Renal cortical epithelial cell (primary cell): ENCODE measurements at places on chromosomes 13 and 19. TPM values are rescaled to one million over a fixed set of nuclear protein-coding genes. Genes with fewer than 3 reads are reported as not detected.

DNA sequence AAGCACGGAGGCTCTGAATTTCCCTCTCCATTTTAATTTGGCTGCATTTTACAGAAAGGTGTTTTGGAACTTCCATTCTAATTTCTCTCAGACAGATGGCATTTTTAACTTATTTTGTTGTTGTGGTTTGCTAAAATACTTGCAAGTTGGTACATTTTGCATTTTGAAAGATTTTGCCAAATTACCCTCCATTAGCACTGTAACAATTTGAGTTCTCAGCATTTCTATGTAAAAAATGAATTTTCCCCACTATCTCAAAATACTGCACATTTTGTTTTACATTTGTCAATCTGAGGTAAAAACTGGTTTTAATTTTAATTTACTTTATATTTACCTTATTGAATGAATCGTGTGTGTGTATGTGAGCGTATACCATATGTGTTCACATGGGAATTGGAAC is 7.0 kb upstream of the HNRNPL start:
- no peak for DNase-seq

DNA sequence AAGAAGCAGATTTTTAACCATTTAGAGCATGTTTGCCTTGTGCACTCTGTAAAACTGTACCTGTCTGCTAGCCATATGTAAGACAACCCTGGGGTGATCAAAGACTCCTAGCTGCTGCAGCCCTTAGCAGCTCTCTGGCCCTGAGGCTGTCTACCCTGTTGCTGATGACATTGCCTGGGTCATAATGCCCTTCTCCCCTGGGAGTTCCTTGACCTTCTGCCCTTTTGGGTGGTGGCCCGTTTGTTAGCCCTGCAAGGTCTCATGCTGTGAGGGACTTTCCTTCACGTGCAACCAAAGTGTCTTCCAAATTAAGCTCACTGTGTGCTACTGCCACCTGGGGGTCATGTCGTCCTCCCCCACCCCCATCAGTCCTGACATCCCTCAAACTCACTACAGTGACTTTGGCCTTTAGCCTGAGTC is 7.4 kb downstream of the GPC6 start:
- no peak for DNase-seq

GRCh38 chr13:42769650-42770049 is 11.7 kb upstream of the FAM216B start:
- no peak for DNase-seq

GRCh38 chr13:93116809-93117208 is 109.8 kb upstream of the GPC6 start:
- peak; percentile 29 for DNase-seq

DNA sequence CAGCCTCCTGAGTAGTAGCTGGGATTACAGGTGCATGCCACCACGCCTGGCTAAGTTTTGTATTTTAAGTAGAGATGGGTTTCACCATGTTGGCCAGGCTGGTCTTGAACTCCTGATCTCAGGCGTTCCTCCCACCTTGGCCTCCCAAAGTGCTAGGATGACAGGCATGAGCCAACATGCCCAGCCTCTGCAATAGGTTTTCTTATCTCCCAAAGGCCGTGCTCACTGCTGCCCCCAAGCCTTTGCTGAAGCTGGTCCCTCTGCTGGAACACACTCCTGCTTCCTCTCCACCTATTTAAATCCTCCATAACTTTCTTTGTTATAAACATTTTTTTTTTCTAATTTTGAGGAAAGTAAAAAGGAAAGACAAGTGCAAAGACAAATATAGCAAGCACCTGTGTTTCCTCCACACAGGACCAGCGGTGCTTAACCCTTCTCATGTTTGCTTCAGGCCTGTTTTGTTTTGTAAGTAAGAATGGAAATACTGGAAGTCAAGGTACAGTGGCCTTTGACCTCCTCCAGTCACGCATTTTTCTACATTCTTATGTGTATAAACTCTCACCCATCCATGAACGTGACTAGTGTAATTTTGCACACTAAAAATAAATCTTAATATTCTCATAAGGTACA is 14.5 kb upstream of the TNFAIP8L1 start:
- DNase-seq, result no peak

DNA sequence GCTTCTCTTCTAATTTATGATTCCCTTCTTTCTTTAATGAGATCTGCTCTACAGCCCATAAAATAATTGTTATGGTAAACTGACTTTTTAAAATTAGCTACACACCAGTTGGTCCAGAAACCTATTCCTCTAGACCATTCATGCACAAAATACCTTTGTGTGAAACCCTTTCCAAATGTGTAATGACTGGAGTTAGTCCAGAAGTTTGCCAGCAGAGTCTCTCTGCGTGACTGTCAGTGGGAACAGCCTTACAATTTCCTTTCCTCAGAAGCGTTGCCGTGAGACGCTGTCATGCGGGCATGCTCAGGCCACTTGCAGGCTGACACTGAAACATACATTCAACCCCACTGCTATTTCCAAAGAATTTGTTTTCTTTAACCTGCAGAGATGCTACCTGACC is 965.2 kb downstream of the PCDH9 start:
- DNase-seq, result peak; percentile 57

- DNase-seq, result no peak
These were observed 654 bp downstream of the ZNF579 start for GRCh38 chr19:55579766-55580621.

GRCh38 chr19:1856698-1857603 is 6.4 kb downstream of the KLF16 start:
- peak; percentile 77 for DNase-seq

DNA sequence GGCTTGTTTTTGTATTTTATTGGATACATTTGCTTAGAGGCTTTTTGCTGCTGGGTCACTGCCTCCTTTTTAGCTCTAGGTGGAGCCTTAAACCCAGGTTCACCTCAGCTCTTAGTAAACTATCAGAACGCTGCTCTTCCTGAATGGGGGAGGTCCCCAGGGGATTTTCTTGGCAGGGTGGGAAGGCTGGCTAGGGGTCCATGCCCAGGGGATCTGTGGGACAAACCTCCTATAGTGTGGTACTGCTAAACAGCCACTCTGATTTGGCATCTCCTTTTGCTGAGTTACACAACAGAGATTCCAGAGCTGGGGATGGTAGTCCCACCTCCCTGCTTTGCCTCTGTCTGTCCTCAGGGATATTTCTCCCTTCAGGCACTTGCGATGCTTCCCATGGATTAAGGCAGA is 204.9 kb downstream of the ZIC5 start:
- DNase-seq, result peak; percentile 7

GRCh38 chr13:50378509-50379044 is 363.3 kb downstream of the KCNRG start:
- DNase-seq, result peak; percentile 48

DNA sequence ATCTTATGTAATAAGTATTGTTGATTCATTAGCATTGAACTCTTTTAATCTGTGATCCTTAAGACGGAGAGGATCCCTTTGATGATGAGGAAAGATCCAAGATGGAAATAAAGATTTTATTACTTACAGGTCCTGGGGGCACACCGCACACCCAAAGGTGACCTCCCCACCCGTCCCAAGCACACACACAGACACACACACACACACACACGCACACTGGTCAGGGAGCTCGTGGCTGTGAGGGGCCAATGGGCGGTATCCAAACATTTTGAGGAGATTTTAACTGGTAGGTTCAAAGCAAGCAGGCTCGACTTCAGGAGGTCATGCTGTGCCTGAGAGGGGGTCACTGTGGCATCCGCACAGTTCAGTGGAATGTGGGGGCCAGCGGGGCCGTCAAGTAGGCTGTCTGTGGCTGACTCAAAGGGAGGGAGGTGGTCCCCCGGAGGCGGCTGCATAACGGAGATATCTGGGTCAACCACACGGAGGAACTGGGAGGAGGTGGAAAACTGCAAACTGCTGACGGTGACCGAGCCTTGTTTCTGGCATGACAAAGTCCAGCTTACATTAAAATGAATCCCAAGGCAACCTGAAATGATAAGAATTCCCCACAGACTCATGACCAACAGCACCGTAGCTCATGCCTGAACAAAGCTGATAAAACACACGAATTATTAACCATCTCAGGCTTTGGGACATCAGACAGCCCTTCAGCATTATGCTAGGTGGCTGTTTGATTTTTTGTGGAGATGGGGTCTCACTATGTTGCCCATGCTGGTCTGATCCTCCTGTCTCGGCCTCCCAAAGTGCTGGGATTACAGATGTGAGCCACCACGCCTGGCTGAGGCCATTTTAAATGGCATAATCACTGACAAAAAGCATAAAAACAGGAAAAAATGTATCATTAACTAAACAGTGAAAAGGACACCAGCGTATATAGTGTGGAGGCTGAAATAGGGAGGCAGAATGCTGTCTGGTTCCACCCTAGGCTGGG is 20.9 kb upstream of the SIGLEC11 start:
- no peak for DNase-seq

GRCh38 chr19:18292462-18292809 is 11.0 kb upstream of the JUND start:
- peak; percentile 50 for DNase-seq

- DNase-seq, result no peak
These were observed 1.8 kb upstream of the SPRY2 start for GRCh38 chr13:80342471-80343371.

GRCh38 chr13:40456979-40457553 is 209.4 kb downstream of the FOXO1 start:
- DNase-seq, result no peak

DNA sequence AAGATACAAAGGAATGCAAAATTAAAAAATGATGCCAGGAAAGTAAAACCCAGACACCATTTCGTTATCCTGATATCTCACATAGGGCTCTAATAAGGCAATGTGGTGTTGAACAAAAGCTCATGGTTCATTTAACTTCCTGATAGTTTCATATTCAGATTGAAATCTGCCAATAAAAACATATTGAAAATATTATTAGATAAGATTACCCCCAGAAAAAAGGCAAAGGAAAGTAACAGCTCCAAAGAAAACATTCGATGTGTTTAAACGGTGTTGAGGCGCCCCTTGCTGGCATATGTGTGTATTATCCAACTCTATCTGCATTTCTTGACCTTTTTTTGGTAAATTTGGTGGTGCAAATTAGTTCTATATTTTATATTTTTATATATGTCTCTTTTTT is 75.9 kb downstream of the ESD start:
- peak; percentile 29 for DNase-seq

DNA sequence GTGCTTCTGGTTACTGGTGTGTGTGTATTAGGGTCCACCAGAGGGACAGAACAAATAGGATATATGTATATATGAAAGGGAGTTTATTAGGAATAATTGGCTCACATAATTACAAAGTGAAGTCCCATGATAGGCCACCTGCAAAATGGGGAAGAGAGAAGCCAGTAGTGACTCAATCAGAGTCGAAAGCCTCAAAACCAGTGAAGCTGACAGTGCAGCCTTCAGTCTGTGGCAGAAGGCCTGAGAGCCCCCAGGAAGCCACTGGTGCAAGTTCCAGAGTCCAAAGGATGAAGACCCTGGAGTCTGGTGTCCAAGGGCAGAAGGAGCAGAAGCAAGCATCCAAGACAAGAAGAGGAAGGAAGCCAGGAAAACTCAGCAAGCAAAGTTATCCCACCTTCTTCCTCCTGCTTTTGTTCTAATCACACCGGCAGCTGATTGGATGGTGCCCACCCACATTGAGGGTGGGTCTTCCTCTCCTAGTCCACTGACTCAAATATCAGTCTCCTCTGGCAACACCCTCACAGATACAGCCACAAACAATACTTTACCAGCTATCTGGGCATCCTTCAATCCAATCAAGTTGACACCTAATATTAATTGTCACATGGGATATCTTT is 21.7 kb upstream of the SCEL start:
- no peak for DNase-seq

GRCh38 chr19:33458171-33458633 is 63.4 kb downstream of the PEPD start:
- DNase-seq, result no peak

DNA sequence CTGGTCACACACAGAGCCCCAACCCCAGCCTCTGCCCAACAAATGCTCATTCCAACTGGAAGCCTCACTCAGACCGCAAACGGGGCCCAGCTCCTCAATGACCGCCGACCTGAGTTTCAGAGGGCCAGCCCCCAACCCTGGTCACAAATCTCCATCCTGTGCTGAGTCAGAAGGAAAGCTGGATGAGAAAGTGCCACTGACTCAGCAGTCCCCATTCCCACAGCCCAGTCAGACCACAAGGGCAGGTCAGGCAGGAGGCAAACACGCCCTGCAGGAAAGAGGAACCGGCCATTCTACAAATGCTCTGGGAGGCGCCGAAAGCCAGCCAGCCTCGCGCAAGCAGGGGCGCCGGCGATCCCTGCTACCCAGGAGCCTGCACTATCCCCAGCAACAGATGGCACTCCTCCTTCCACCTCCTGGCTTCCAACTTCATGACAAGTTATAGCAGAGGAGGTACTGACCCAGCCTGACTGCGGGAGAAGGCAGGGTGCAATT is 14.1 kb upstream of the PRKD2 start:
- DNase-seq, result peak; percentile 84

GRCh38 chr19:28519218-28519779 is 693.7 kb downstream of the UQCRFS1 start:
- no peak for DNase-seq

GRCh38 chr13:35387682-35388250 is 88.7 kb downstream of the MAB21L1 start:
- DNase-seq, result no peak

GRCh38 chr19:12865746-12866415 is 15.4 kb downstream of the DNASE2 start:
- no peak for DNase-seq

- no peak for DNase-seq
These were observed 62.4 kb downstream of the AKAP11 start for GRCh38 chr13:42334329-42334706.

DNA sequence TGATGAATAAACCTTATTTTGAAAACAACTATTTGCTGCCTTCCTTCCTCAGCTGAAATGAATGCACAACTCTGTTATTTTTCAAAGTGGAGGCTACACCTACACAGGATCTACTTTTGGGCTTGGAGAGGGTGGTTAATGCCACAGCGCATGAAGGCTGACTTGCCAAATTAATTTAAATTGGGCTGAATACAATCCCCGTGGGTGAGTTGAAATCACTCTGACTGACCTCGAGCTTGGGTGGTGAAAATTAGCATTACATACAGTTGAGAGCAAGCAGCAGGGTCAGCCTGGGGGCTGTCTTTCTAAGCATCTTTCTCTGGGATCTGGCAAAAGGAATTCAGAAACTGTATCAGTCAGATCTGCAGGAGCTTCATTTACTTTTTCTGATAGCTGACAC is 38.5 kb downstream of the TPT1 start:
- no peak for DNase-seq

- no peak for DNase-seq
These were observed 38.0 kb upstream of the MRI1 start for GRCh38 chr19:13726323-13726722.

GRCh38 chr19:50718255-50719118 is 1.1 kb downstream of the SHANK1 start:
- no peak for DNase-seq

Gene LCP1
- total RNA-seq, result 0.40 and 5.4 TPM in 2 replicates

Gene SRRM5
- total RNA-seq, result 0.05 TPM in 1 of 2 replicates, not detected in the other

Gene KCTD4
- 6.7 and 8.5 TPM in 2 replicates for total RNA-seq

Gene ETV2
- total RNA-seq, result not detected in 2 replicates

Gene ATP4B
- not detected in 2 replicates for total RNA-seq

Gene IQCN
- 0.50 TPM in 1 of 2 replicates, not detected in the other for total RNA-seq

Gene NRTN
- 0.17 and 0.20 TPM in 2 replicates for total RNA-seq

Gene METTL21C
- not detected in 2 replicates for total RNA-seq

Gene NDUFB7
- 108 and 413 TPM in 2 replicates for total RNA-seq

Gene COX7A1
- 1.1 and 2.8 TPM in 2 replicates for total RNA-seq

Gene SIAH3
- total RNA-seq, result under 0.01 and 0.60 TPM in 2 replicates
